ENCODE measurements at places on chromosomes 1 and 21. TPM values are rescaled to one million over a fixed set of nuclear protein-coding genes. Genes with fewer than 3 reads are reported as not detected.

Gene ELF3
- total RNA-seq: 0.12 TPM

Gene PRAMEF11
- total RNA-seq: not detected

Gene BTG2
- total RNA-seq: 13.0 TPM

Gene OPRD1
- under 0.01 TPM for total RNA-seq

Gene CACNA1E
- total RNA-seq: not detected

Gene PRAMEF13
- not detected for total RNA-seq

Gene EDARADD
- 2.5 TPM for total RNA-seq

Gene CPT2
- 9.9 TPM for total RNA-seq

Gene ACKR1
- total RNA-seq: not detected

Measured in aortic smooth muscle cell (primary cell).